ENCODE measurements at places on chromosomes 7 and 10. TPM values are rescaled to one million over a fixed set of nuclear protein-coding genes. Genes with fewer than 3 reads are reported as not detected.

GRCh38 chr7:100087055-100087750 is 1.6 kb upstream of the COPS6 start:
- DNase-seq: no peak

GNAT3 gene
- 0.26 TPM for total RNA-seq

NCF1 gene
- 368 TPM for total RNA-seq

- DNase-seq: peak; percentile 91
Observed at GRCh38 chr10:44030132-44030531, 354.8 kb downstream of the CXCL12 start.

DNA sequence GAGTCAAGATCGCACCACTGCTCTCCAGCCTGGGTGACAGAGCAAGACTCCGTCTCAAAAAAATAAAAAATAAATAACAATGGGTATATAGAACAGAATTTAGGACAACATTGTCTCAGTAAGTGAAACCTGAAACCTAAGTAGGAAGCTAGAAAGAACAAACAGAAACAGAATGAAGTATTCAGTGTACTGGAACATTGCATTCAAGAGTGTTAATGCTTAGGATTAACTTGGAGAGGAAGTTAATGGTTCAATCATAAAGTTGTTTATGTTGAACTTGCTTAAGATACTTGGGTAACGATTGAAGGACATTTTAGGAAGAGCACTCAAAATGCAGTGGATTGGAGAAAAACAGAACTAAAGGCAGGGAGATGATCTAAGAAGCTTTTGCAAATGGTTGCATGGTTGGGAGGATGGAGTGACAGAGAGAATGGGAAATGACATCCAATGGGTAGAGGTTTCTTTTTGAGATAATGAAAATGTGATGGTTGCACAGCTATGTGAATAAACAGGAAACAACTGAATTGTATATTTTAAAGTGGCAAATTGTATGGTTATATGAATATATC is 233.7 kb downstream of the ADK start:
- DNase-seq: no peak

AKR1C4 gene
- not detected for total RNA-seq

DNA sequence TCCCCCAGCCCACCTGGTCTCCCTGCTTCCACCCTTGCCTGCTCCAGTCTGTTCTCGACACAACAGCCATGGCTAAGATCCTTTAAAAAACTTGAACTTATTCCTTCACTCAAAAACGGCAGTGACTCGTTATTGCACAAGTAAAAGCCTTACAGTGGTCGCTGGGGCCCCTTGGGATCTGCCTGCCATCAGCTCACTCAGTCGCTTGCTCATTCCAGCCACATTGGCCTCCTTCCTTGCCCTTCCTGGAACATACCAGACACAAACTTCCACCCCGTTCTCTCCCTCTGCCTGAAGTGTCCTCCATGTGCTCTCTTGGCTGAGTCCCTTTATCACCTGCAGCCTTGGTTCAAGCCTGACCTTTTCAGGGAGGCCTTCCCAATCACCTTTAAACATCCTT is 4.7 kb downstream of the CCNY start:
- DNase-seq: no peak

Data from Karpas-422 (cell line).